Femur (tissue), 1 donor: ENCODE measurements at places on chromosomes 3 and 15.

GRCh38 chr3:183132409-183132808, 30.1 kb downstream of the LAMP3 start:
- DNase-seq, result no peak

DNA sequence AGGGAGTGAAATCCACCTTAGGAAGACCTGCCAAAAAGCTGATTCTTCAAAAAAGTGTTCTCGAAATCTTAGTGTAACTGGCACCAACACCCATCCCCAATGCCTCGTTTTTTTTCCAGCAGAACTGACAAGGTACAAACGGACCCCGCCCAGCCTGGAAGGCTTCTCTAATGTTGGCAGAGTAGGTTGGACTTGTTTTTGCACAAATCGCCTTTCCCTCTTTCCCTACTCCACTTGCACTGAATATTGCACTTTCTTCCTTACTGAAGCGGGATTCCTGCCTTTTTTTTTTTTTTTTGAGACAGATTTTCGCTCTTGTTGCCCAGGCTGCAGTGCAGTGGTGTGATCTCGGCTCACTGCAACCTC, 544 bp upstream of the TIMMDC1 start:
- peak; percentile 39 for DNase-seq

GRCh38 chr15:99931703-99932603, 198.7 kb upstream of the LYSMD4 start:
- no peak for DNase-seq

DNA sequence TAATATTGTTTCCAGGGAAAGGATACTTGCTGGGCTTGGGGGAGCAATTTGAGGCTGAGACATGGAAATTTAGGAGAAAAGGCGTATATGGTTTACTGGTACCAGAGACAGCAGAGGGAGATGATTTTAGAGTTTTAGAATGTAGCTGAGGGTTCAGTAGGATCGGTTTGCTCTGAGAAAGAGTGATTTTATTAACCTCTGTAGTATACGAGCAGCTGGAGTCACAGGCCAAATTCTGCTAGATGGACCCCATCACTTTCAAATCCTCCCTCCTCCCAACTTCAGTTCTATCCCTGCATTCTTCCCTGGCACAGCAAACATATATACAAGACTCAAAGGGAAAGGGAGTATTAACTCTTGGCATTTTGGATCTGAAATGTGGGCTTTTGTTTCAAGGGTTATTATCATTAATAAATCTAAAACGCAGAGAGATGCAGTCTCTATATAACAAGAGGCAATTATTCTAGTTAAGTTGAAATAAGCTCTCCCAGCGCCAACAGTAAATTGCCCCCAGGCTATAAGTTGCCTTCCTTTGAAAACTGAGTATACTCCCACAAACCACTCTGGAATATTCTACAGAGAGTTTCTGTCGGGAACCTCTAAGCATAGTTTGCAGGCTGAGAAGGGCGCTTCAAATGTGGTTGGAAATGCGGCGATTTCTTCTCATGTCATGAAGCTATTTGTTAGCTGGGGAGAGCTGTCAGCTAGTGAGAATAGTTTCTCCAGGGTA, 5.4 kb downstream of the CRABP1 start:
- DNase-seq, result no peak

- no peak for DNase-seq
These were observed 85.5 kb downstream of the NCEH1 start for GRCh38 chr3:172625404-172625803.

DNA sequence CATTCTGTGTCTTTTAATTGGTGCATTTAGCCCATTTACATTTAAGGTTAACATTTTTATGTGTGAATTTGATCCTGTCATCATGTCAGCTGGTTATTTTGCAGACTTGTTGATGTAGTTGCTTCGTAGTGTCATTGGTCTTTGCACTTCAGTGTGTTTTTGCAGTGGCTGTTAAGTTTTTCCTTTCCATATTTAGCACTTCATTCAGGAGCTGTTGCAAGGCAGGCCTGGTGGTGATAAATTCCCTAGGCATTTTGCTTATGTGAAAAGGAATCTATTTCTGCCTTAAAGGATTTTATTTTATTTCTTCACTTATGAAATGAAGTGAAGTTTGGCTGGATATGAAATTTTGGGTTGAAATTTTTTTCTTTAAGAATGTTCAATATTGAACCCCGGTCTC, 70.2 kb upstream of the CD96 start:
- no peak for DNase-seq

DNA sequence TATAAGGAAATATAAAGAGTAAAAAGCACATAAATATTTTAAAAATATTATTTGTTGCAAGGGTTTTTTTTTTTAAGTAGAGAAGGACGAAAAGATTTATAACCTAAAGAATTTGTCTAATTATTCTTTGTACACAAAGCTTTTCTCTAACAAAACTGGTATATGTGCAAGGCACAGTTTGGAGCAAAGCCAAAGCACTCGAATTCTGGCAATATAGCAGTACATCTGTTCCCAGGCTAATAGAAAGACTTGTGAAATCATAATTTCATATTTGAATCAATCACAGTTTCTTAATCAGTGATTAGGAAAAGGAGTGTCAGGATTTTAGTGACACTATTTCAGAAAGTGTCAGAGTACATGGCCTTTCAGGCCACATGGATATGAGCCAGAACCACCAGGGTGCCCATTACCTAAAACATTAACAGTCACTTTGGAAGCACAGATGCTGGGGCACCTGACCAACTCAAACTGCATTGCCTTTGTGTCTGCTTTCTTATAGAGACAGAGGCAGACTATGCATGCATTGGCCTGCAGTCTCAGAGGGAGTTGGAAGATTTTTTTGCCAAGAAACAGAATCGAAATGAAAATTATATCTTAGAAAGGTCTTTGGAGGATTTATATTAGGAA, 651.8 kb upstream of the SGO1 start:
- no peak for DNase-seq

GRCh38 chr3:124881976-124882697, 5.0 kb downstream of the ITGB5 start:
- DNase-seq, result no peak

GRCh38 chr3:32794487-32795308, 23.1 kb upstream of the TRIM71 start:
- DNase-seq, result no peak

- no peak for DNase-seq
These were observed 97.6 kb downstream of the TPRG1 start for GRCh38 chr3:189269365-189269764.

GRCh38 chr15:98394546-98394945, 253.8 kb upstream of the IGF1R start:
- DNase-seq, result no peak

DNA sequence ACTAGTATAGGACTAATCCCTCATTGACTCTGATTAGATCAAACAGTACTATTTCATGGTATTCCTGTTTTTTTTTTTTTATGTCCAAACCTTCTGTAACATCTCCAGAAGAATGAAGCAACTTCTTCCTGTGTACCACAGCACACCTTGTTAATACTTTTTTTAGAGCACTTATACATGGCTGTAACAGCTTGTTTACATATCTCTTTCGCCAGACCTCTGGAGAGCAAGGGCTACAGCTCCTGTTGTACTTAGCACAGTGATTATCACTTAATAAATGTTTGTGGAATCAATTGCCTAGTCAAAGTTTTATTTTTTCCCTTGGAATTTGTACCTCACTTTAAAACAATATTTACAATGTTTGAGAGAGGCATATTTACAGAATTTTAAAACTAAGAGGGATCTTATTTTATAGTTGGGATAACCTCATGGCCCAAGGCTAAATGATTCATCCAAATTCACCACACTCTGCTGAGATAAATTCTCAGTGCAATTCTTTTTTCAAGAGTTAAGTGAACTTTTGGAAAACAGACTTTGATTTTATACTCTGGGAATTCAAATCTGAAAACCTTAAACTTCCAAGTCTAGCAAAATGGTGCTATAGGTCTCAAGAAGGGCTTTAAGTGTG, 9.2 kb upstream of the GATM start:
- DNase-seq, result no peak

DNA sequence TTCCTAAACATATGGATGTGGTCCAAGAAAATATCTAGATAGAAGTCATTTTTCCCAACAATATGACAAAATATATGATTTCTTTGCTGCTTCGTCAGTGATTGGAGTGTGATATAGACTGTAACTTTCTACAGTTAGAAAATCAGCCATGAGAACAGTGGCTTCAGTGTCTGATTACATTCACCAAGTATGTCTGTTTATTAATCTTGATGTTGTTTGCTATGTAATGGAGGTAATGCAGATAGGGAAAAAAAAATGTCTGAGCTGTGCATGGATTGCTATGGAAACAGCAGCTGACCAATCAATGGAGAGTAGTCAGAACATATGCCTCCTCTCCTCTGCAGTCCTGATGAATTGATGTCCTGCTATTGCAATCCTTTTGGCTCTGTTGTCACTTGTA, 72.3 kb upstream of the GAP43 start:
- DNase-seq, result no peak

- DNase-seq, result no peak
These were observed 149.8 kb downstream of the APBA2 start for GRCh38 chr15:29035336-29036285.

DNA sequence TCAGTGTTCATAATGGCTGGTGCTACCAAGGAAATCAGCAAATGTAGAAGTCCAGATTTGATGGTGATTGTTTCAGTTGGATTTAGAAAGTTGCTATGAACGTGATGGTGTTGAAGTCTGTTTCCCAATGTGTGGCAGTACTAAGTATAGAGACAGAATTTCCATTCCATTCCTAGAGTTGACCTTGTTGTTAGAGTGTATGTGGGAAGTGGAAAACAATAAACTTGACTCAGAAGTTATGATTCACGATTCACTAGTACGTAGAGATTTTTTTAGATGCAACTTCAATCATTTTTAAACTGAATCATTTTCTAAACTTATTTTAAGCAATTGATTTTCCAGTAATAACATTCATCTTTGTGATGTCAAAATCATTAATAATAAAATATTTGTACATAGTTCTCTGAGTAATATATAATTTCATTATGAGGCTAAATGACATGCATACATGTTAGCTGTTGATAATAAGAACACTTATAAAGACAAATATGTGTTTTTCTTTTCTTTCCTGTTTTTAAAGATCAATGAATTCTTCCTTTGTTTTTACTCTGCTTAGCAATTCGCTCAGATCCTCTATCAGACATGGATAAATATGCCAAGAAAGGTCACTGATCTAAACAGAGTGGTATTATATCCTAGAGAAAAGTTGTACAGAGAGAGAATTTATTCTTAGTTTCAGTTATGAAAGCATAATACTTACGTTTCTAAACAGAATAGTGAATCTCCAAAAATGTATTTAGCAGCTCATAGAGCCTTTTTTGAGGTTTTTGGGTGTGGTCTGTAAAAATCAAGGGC, 108.8 kb upstream of the GPR149 start:
- DNase-seq, result no peak

DNA sequence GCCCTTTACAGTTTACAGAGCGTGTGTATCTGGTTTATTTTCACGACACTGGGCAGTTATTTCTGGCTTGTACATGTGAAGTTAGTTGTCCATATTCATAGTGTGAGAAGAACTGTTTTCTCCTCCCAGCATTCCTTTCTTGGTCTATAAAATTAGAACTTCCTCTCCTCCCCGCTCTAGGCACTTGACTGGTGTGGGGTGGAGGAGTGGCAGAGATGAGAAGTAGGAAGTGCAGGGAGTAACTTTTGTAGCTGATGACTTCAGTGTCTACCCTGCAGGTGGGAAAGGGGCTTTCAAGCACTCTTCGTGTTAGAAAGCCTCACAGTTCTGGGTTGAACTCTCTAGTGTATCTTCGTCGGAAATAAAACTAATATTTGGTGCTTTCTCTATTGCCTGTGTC, 13.4 kb downstream of the APOD start:
- no peak for DNase-seq

DNA sequence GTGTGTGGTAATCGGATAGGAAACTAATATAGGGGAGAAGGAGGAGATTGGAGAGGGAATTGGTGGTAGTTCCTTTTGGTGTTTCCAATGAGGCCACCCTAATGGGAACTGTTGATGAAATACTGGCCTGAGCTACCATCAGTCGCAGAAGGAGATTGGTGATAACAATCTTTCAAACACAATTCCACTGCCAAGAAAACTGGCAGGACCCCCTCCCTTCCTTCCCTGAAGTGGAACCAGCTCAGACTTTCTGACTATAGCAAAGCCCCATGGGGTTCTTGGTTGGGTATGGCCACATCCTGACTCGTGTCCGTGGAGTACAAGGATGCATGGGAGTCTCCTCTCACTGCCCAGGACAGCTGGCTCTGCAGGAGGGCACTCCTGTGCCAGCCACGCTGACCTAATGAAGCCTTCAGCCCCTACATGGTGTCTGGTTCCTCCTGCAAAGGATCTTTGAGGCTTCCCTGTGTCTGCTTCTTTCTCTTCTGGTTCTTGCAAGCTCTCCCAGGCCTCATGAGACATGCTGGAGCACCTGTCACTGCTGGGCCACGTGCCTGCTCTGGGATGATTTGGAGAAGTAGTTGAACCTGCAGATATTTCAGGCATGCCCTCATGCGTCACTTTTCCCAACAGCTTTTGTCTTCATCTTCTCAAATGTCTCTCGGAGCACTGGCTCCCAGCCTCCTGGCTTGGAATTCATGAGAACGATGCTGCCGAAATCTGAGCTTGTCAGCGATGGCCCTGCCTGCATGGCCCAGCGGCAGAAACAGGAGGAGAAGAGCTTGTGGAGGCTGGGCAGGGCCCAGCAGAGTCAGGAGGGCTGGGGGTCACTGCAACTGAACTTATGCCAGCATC, 90.0 kb upstream of the ADPGK start:
- DNase-seq, result peak; percentile 82

DNA sequence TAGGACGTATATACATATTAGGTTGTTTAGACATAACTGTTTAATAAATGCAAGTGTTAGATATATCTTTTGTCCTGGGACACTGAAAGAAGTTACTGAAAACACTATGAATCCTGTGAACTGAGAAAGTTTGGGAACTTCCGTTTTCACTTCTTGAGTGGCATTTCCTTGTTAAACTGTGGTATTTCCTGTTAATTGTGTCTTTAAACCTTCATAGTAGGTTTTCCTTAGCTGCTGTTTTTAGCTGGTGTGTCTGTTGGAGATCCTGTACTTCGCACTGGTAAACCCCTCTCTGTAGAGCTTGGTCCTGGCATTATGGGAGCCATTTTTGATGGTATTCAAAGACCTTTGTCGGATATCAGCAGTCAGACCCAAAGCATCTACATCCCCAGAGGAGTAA, 37.1 kb downstream of the ATP6V1A start:
- no peak for DNase-seq

- DNase-seq, result no peak
These were observed 160.6 kb downstream of the EPHA3 start for GRCh38 chr3:89268059-89268458.

- peak; percentile 78 for DNase-seq
These were observed 232.6 kb upstream of the LRTM1 start for GRCh38 chr3:55160241-55160983.

- DNase-seq, result no peak
These were observed 28.5 kb downstream of the ACKR4 start for GRCh38 chr3:132625613-132626012.

DNA sequence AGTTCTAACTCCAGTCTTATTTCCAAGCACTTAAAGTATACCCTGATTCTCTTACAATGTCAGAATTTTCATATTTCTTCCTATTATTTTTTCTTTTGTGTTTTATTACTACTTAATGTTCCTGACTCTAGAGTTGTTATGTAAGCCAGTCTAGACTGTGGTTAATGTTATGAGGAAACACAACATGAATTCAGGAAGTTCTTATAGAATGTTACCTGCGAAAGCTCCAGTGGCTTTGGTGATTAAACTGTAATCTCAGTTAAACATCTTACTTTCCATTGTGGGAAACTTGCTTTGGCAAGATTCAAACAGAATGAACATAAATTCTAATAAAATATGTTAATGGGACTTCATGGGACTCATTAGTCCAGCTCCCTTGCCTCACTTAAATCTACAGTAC, 36.6 kb upstream of the CHL1 start:
- DNase-seq, result no peak

GRCh38 chr3:79810581-79810980, 42.8 kb upstream of the ROBO1 start:
- DNase-seq, result no peak

- peak; percentile 45 for DNase-seq
These were observed 770.0 kb downstream of the GRM7 start for GRCh38 chr3:7630925-7631324.
